ENCODE measurements at places on chromosomes 4 and X. TPM values are rescaled to one million over a fixed set of nuclear protein-coding genes. Genes with fewer than 3 reads are reported as not detected.

DNA sequence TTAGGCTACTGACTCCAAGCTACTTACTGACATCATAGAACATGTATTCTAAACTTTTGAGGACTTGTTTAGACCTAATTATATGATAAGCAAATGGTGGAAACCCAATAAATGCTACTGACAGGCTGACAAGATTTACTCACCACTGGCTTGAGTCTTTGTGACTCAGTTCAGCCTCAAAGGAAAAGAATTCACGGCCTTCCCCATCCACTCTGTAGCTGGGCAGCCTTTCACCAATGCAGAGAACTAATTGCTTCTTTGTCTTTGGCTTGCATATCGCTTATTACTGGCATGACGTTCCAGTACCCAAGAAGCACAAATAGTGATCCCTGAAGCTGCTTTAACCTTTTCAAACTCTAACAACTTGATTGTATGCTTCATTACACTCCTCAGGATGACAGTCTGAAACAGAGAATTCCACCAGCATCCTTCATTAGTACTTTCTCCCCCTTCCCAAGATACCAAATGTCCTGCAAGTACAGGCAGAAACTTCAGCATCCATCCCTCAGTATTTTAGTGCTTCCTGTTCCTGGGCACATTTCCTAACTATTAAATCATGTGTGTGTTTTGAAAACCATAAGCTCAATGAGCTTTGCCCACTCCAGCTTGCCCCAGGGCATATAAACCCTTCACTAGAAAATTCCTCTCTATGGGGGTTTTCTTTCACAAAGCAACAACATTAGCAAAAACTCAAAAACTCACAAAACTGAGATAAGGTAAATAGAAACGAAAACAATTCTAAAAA lies 298.1 kb upstream of the SLC7A11 start:
- peak; percentile 86 for DNase-seq

DNA sequence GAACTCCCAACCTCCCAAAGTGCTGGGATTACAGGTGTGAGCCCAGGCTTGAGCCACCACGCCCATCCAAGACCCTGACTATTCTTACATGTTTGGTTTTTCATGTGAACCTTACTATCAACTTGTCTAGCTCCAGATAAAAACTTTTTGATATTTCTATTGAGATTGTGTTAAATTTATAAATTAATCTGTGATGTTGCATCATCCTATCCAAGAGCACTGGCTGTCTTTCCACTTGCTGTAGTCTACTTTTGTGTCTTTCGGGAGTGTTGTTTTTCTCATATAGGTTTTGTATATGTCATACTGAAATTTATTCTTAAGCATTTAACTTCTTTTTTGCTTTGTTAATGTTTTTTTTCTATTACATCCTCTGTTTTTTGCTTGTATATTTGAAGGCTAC lies 34.6 kb downstream of the BRCC3 start:
- DNase-seq: no peak

GRCh38 chr4:95869961-95870500 lies 30.1 kb downstream of the PDHA2 start:
- DNase-seq: peak; percentile 27

GRCh38 chr4:168900080-168900479 lies 110.0 kb downstream of the CBR4 start:
- no peak for DNase-seq

SPIN2A gene
- not detected for total RNA-seq

DNA sequence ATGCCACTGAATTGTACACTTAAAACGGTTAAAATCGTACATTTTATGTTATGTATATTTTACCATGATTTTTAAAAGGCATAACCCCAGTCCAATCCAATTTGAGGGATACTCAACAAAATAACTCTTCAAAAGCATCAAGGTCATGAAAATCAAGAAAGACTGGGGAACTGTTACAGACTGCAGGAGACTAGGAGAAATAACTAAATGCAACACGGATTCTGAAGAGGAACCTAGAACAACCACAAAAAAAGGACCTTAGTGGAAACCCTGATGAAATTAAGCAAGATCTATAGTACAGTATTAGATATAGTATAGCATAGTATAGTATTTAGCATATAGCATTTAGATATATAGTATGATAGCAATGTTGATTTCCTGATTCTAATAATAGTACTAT lies 26.8 kb downstream of the SH3KBP1 start:
- no peak for DNase-seq

DNA sequence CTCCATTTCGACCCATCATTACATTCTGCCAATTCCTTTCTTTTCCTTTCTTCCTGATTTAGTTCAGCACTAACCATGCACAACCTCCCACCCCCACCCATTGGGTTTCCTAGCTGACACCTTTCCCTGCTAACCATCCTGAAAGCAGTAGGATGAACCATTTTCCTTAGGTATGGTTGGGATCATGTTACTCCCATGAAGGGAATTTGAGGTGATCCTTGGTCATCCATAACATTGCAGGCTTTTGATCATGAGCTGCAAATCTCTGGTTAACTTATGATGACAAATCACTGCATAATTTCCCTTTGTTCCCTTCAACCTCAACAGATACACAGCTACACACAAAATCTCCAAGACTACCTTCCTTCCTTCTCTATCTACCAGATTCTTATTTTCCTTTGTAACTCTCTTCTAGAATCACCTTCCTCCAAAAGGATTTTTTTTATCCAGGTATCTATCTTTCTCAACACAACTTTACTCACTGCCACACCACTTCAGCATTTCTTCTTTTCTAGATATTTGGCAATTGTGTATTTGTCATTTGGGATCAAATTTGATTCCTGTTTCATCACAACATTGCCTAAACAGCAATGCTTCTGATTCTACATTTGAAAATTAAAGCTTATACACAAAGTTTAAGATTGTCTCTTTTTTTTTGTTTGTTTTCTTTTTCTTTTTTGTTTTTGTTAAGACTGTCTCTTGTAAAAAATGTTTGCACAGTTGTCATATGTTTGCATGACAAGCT lies 145.1 kb downstream of the RBM47 start:
- DNase-seq: peak; percentile 61

MXRA5 gene
- 2.8 TPM for total RNA-seq

GRCh38 chr4:30002341-30002740 lies 717.8 kb upstream of the PCDH7 start:
- DNase-seq: no peak

GRCh38 chr4:177155454-177155853 lies 154.2 kb upstream of the NEIL3 start:
- DNase-seq: no peak

- DNase-seq: no peak
Observed at GRCh38 chr4:159021597-159022385, 81.1 kb upstream of the RAPGEF2 start.

GRCh38 chr4:180483036-180483435 lies 1760.2 kb upstream of the TENM3 start:
- DNase-seq: no peak

DNA sequence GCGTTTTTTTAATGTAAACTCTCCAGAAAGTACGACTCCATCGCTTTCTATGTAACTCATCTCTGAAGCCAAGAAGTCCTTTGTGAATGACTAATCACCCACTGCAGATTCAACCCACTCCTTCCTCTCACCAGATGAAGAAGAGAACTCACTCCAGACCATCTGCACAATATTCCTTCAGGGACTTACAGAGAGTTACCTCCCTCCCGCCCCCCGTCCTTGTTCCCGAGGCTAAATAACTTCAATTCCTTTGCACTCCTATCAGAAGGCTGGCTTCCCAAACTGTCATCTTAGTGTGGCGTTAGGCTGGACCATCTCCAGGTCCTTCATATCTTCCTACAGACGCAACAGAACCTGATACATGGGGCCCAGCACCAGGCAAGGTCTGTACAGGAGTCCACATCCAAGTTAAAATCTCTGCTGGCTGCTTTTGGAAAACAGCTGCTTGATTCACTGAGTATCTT lies 82.4 kb downstream of the AFAP1 start:
- peak; percentile 82 for DNase-seq

SSX4 gene
- not detected for total RNA-seq

- DNase-seq: no peak
Observed at GRCh38 chr4:28799696-28800095, 1920.5 kb upstream of the PCDH7 start.

GRCh38 chrX:24498181-24498580 lies 33.1 kb downstream of the PDK3 start:
- peak; percentile 27 for DNase-seq

- DNase-seq: peak; percentile 90
Observed at GRCh38 chr4:84531689-84532088, 32.6 kb upstream of the NKX6-1 start.

MBNL3 gene
- 3.0 TPM for total RNA-seq
